ENCODE measurements at places on chromosomes 13 and 19. TPM values are rescaled to one million over a fixed set of nuclear protein-coding genes. Genes with fewer than 3 reads are reported as not detected.

Gene SLC25A42
- polyA plus RNA-seq: 25.0 TPM

DNA sequence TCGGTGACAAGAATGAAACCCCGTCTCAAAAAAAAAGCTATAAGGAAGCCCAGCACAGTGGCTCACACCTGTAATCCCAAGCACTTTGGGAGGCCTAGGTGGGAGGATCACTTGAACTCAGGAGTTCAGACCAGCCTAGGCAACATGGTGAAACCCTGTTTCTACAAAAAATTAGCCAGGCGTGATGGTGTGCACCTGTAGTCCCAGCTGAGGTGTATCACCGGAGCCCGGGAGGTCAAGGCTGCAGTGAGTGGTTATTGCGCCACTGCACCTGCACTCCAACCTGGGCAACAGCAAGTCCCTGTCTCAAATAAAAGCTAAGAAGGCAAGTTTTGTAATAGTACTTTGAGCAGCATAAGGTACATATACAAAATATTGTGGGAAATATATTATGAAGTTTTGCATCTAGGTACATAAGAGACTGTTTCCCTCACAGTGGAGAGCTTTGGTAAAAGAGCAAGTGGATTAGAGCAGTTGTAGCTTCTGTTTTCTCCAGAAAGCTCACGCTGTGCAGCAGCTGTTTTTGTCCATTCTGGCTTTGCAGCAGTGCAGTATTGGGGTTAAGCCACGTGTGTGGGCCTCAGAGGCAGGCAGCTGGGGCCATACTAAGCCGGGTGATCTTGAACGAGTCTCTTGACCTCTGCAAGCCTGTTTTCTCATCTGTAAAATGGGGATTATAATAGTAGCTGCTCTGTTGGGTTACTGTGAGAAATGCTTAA is 35.4 kb downstream of the ARHGAP35 start:
- DNase-seq: no peak

GRCh38 chr13:42364613-42365000 is 92.7 kb downstream of the AKAP11 start:
- DNase-seq: no peak

GRCh38 chr13:32427852-32428580 is at the start of gene N4BP2L1:
Gene N4BP2L1 (minus strand): TSS chr13:32428130. CDS start chr13:32428082, 48 bp downstream.
- no peak for DNase-seq

Measured in spinal cord (tissue), 10 donors.